Putamen (tissue), 1 donor: ENCODE measurements at places on chromosomes 16 and 17.

DNA sequence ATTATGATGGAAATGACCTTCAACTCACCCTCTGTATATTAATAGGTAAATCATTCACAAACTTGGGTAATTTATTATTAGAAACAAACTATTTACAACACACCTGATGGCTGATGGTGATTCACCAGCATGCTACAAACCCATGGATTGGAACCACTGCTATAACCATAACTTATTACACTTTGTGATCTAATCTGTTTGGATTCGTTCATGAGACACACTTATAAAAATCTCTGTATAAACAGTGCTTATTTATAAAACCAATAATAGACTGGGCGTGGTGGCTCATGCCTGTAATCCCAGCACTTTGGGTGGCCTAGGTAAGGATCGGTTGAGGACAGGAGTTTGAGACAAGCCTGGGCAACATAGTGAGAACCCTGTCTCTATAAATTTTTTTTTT, 16.0 kb downstream of the SMIM36 start:
- DNase-seq = no peak

GRCh38 chr16:14063618-14064581, 7.2 kb upstream of the MRTFB start:
- no peak for DNase-seq

- no peak for DNase-seq
Observed at GRCh38 chr17:58920773-58921172, 165.1 kb downstream of the PPM1E start.

- no peak for DNase-seq
Observed at GRCh38 chr17:17784657-17785267, 52.0 kb downstream of the SREBF1 start.

- no peak for DNase-seq
Observed at GRCh38 chr16:85913688-85914422, 14.9 kb downstream of the IRF8 start.

GRCh38 chr16:56860226-56861020, 4.6 kb upstream of the SLC12A3 start:
- DNase-seq = no peak

GRCh38 chr16:35734728-35735402, 2275.5 kb downstream of the TP53TG3F start:
- no peak for DNase-seq

DNA sequence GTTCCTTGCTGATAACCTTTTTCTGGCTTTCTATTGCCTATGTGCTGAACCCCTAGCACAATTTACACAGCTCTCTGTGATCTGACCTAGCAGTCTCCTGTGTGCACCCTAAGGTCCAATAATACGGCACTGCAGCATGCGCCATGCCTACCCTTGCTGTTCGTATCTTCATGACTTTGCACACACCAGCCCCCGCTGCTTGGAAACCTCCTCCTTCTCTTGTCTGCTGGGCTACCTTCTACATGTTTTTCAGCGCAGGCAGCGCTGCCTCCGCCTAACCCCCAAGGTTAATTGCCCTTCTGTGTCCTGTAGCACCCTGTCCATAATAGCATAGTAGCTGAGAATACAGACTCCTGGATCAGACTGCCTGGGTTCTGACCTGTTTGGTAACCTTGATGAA, 1.4 kb downstream of the STARD3 start:
- no peak for DNase-seq

DNA sequence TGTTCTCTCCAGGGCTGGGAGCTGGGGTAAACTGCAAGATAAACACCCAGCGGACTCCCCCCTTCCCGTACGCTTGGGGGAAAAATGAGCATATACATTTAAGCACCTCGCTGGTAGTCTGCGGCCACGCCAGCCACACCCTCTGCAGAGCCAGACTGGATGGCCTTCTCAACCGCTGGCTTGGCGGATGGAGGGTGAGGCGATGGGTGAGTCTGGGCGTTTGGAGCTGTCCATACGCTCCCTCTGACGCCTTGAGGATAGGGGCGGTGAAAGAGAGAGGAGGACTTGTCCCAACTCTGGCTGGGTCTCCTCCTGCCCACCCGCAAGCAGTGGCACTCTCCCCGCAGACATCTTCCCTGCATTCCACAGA, 1.0 kb downstream of the ITGA3 start:
- no peak for DNase-seq

GRCh38 chr17:79295307-79295706, 220.7 kb downstream of the ENGASE start:
- no peak for DNase-seq

- DNase-seq = no peak
Observed at GRCh38 chr17:73890831-73891405, 246.7 kb upstream of the SDK2 start.

DNA sequence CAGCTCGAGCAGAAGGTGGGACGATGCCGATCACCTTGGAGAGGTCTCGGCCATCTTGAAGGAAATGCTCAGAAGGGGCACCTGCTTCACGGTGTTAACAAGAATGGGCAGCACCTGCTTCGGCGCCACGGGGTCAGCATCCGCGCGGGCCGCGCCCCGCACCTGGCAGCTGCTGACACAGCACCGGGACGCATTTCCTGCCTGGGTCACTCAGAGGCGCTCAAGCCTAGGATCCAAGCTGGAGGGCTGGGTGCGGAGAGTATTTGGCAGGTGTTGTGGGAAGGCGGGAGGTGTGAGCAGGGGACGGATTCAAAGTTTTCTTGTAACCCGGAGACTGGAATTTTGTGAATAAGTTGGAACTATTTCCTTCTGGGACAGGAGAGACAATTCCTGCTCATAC, 39.3 kb upstream of the AKTIP start:
- DNase-seq = no peak

DNA sequence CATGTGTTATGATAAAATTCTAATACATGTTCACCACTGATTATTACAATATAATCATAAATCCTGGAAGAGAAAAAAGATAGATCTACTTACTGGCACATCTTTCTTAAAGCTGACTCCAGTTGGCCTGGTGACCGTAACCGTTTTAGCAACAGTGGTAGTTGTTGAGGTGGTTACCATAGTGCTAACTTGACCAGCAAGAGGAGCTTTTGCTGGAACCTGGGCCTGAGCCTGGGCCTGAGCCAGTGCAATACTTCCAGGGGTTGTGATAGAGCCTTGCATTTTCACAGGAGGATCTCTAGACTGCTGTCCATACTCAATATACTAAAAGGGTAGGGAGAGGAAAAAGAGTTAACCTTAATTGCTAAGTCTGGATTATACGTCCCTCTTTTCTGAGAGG, 36.2 kb downstream of the SETD6 start:
- no peak for DNase-seq

DNA sequence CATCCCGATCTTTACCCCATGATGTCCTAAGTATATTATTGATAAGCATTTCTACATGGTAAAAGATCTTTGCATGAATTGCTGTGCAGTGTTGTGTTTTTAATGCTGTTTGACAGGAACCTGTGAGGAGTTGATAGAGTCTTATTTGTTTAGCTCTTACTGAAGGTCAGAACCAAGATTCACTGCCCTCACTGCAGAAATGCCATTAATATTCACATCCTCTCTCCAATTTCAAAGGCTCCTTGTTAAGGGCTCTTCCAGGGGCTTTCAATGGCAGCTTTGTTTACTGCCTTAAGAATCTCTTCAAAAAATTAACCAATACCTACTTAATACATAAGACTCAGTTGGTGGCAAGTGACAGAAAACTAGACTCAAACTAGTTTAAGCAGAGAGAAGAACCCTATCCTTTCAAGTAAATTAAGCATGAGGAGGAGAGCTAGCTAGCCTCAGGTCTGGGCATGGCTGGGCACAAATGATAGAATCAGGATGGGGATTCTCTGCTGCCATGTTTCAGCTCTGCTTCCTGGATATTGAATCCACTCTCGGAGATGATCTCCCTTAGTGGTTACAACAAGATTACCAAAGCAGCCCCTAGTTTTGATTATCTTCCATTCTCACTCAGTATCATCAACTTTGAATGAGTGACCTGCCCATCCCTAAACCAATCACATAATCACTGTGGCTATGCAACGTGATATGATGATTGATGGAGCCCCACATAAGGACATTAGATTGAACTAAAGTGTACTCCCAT, 311.8 kb downstream of the CDH11 start:
- DNase-seq = no peak

DNA sequence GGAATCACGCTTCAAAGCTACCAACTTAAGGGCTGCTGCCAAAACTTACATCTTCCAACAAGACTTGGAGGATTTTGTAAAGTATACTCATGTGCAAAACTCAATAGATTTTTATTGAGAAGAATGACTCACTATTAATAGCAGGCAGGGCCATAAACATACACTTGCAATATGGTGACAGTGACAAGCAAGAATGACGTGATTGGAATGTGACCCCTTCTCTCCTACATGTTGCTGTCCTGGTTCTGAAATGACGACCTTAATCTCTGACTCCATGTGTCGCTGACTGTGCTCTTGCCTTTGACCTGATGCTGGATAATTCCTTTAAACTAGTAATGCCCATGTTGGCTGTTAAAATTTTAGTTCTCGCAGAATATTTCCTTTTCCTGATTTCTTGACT, 174.5 kb downstream of the PARN start:
- no peak for DNase-seq

- DNase-seq = peak; percentile 61
Observed at GRCh38 chr16:49856672-49857330, 889 bp upstream of the ZNF423 start.

GRCh38 chr16:28027055-28027454, 36.5 kb downstream of the GSG1L start:
- no peak for DNase-seq

DNA sequence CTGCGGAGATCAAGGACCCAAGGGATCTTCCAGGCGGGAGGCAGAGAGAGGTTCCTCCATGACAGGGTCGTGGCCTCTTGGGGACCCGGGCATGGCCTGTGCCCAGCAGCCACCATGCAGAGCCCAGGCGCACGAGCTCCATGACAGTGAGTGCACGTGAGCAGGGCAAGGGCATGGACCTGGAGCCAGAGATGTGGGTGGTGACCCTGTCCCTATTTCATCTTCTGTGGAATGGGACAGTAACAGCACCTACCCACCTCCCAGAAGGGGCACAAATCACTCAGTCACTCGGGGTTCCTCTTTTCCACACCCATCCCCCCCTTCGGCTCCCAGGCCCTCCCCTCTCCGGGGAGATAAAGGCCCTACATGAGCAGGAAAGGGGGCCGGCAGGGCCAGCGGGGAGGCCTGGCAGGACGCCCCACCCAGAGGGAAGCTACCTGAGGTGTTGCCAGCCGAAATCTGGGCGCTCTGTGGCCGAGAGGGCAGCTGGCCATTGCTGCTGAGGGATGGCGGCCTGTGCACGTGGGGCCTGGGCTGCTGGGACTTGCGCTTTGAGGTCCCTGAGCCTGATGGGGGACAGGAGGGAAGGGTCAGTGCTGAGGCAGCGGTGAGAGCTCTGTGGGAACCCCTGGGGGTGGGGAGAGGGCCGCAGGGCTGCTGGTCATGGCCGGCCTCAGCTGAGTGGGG, 10.4 kb downstream of the UBALD2 start:
- no peak for DNase-seq

- DNase-seq = no peak
Observed at GRCh38 chr16:10754941-10755340, 11.3 kb downstream of the NUBP1 start.

- no peak for DNase-seq
Observed at GRCh38 chr16:65218348-65218747, 96.5 kb upstream of the CDH11 start.

DNA sequence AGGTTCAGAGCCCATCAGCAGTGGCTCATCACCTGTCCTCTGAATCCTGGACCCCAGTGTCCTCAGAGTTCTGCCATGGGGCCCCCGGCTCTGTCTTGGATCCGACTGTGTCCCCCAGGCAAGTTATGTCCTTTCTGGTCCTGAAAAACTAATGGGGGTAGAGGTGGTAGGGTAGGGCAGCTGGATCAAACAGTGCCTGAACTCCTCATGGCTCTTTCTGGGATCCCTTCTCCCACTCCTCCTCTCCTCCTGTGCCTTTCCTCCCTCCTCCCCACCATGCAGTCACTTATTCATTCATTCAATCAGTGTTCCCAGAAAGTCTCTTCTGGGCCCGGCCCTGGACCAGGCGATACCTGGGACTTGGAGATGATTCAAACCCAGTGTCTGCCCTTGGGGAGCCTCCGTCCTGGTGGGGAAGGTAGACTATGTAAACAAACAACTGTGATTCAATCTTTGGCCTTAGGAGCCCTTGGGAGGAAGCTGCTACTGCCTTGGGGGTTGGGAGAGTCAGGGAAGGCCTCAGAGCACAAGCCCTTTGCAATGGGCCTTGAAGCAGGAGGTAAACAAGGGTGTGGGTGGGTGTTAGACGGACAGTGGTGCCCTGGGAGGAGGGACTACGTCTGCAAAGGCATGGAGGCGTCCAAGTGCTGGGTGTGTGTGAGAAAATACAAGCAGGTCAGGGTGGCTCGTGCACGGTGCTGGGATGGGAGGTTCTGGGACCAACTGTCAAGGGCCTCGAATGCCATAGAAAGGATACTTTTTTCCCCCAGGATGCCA, 6.4 kb upstream of the FAM83G start:
- no peak for DNase-seq

GRCh38 chr17:18241229-18241871, 15.9 kb downstream of the LLGL1 start:
- no peak for DNase-seq

- no peak for DNase-seq
Observed at GRCh38 chr16:8941718-8942344, 21.9 kb downstream of the USP7 start.

DNA sequence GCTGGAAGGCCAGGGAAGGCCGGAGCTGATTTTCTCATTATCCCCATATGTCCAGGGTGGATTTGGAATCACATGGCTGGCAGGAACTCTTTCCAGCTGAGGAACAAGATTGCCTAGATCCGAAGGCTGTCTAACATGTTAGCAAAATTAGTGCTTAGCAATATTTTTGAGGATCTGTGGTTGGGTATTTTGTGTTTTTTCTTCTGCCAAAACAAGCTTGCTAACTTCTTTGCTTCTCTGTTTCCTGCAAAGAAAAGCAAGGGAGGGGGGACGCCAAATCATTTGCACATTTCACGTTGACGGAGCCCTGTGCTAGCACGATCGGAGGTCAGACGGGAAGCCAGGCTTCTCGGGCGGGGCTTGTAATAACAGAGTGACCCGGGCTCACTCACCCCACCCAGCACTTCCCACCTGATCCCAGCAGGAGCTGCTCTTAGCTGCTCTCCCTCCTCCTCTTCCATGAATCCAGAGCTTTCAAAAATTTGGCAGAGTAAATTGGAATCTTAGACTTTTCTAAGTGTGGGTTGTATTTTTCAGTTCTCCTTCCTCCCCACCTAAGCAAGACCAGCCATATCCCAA, 33.3 kb upstream of the FOXF1 start:
- no peak for DNase-seq

DNA sequence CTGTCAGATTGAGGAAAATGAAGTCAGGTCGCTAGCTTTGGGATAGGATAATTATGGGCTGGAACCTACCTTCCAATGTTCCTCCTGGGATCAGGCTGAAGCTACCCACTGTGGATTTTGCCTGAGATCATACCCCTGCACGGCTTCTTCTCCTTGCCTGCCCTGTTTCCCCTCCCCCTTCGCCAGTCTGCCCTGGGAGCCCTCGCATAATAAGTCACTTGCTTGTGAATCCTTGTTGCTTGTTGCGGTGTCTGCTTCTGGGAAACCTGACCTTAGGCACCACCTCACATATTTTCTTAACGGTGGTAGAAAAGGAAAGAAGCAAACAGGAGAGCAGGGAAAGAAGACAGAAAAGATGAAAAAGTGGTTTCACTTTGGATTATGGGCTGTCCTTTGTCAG, 13.3 kb upstream of the PMP22 start:
- no peak for DNase-seq
